Stimulated activated CD4-positive, alpha-beta T cell treated with anti-CD3 and anti-CD28 coated beads, Interleukin-4, amount 100 ng/mL, for 24 hours (primary cell): ENCODE measurements at places on chromosomes 16 and 17.
A peak's percentile ranks its signal among the peaks of the same experiment; 100 is the strongest.

DNA sequence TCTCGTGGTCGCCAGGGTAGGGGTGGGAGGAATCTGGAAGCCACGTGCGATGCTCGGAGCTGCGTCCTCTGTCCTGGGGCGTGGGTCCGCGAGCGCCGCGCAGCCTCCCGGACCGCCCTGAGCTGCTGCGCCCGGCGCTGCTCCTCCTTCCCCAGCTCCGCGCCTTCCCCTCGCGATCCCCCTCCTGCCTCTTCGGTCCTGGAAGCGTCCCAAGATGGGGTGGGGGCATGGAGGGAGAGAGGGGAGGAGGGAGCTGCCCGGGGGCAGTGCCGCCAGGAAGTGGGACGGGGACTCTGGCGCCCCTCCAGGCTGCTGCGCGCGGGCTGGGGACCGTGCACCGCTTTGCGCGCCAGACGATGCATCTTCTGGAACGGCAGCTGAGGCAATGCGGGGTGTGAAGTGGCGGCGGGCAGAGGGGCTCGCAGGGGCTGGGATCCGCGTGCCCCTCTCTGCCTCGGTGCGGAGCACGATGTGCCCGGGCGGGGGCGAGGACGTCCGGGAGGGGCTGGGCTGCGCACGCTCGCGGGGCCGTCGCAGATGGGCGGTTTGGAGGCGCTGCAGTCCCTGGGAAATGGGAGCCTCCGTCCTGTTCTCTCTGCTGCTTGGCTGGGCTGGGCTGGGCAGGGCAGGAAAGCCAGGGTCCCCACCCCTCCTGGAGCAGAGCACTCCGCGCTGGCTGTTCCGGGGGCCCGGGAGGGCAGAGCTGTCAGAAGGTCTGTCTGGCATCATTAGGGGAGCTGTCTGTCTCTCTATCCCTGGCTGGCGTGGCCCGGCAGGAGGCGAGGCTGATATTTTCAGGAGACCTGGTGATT, 388.0 kb downstream of the SEC14L1 start:
- DNase-seq, result peak; percentile 35

- DNase-seq, result no peak
Measured at GRCh38 chr17:32241640-32242039, 24.0 kb upstream of the RHBDL3 start.

DNA sequence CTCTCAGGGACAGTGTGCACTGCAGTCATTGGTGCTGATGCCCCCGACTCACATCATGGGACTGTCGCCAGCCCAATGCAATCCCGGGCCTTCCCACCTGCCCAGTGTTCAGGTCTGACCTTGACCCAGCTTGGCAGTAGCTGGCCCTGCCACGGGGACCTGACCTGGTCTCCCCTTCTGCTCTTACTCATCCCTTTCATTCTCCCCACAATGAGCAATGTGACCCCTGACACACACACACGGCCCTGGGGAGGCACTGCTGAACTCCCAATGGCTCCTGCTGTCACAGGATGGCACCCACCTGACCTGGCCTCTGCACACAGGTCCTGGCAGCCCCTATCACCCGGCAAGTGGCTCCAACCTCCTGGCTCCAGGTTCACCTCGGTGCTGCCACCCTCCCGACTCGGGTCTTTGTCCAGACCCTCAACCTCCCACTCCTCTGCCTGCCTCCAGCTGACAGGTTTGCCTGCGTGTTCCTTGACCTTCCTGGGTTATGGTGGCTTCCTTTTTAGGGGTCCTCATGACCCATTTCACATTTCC, 6.6 kb downstream of the CD300C start:
- no peak for DNase-seq

DNA sequence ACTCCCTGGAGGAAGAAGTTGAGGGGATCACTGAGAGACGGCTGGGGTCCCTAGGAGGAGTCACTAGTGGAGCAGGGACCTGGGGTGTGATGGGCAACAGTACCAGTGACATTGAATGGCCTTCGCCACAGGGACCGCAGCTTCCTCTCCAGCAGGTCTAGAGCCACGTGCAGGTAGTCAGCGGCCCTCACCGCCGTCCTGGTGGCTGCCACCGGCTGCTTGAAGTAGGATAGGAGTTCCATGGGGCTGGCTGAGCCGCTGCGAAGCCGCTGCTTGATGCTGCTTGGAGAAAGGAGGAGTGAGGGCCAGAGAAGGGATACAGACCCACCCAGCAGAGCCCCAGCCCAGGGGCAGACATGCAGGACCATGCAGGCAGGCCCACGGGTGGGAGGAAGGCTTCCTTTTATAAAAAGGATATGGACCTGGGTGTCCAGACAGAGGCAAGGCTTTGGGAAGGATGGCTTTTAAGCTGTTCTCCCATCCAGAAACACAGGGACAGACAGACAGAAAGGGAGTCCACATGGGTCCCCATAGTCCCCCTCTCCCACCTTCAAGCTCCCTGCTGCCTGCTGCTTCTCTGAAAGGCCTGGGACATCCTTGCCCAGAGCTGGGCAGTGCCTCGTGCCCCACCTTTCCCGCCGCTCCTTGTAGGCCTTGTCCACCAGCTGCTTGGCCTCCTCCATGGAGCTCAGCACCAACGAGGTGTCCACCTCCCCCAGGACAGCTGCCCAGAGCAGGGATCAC, 827 bp downstream of the MPO start:
- no peak for DNase-seq

DNA sequence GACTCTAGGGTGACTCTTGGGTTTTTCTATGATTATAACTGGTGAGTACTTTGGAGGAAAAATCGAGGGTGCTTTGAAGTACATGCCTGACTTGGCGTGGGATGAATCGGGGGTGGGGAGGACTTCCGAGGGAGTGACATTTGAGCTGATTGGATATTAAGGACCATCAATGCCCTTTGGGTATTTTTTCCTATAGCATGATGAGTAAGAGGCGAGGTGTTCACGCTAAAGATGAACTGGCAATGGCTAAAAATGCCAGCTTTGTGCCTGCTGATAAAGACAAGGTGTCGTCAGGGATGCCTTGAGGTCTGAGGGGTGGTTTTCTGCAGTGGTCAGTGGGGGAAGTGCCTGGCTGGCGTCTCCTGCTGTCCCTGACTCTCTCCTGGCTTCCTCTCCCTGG, 25.3 kb downstream of the USP43 start:
- no peak for DNase-seq

DNA sequence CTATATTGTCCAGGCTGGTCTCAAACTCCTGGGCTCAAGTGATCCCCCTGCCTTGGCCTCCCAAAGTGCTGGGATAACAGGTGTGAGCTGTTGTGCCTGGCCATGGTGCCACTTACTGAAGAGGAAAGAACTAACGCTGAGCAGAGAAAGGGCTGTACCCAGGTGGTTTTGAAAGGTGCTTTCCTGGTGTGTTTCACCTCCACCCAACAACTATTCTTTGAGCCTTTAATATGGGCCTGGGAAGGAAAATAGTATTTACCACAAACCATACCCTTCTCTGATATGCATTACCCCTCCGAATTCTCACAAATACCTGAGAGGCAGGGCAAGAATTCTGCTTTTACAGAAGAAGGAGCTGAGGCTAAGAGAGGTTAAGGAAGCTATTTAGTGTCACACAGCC, 24.8 kb downstream of the KPNA2 start:
- DNase-seq, result no peak
